Nasal cavity respiratory epithelium epithelial cell of viscerocranial mucosa (primary cell): ENCODE measurements at places on chromosomes 4 and X. TPM values are rescaled to one million over a fixed set of nuclear protein-coding genes. Genes with fewer than 3 reads are reported as not detected.

DCLK2 gene
- under 0.01 TPM in 1 of 2 replicates, not detected in the other for total RNA-seq

ZXDA gene
- 8.0 and 13.3 TPM in 2 replicates for total RNA-seq

LRCH2 gene
- under 0.01 TPM in 1 of 2 replicates, not detected in the other for total RNA-seq

PFKFB1 gene
- total RNA-seq, result under 0.01 and 0.21 TPM in 2 replicates

CPE gene
- total RNA-seq, result 20.8 and 81.6 TPM in 2 replicates
